SW480 (cell line): ENCODE measurements at places on chromosomes 6 and 20.
A peak's percentile ranks its signal among the peaks of the same experiment; 100 is the strongest.

DNA sequence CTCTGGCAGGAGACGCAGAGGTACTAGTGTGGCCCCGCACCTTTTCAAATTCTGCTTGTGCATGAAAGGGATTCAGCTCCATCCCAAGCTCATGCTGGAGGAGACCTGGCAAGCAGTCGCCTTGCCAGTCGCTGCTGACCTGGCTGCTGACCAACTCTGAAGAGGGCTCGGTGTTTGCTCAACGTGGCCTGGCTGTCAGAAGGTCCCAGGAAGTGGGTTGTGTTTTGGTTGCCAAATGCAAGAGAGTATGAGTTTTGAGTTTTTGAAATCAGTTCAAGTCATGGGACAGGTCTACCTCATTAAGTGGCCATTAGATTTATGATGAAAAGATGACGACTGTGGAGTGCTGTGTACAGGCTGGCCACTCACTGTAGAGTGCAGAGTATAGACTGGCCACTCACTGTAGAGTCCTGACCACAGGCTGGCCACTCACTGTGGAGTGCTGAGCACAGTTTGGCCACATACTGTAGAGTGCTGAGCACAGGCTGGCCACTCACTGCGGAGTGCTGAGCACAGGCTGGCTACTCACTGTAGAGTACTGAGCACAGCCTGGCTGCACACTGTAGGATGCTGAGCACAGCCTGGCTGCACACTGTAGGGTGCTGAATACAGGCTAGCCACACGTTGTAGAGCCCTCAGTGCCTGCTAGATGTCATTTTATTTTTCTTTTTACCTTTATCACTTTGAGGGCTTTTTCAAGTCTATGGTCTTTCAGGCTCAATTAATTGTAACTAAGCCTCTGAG lies 193.9 kb downstream of the ZNF217 start:
- peak; percentile 18 for DNase-seq

GRCh38 chr20:44038681-44039123 lies 124.0 kb downstream of the TOX2 start:
- DNase-seq: no peak

- no peak for DNase-seq
Observed at GRCh38 chr20:32344835-32345506, 13.2 kb upstream of the ASXL1 start.

- DNase-seq: no peak
Observed at GRCh38 chr20:60104993-60105803, 147.0 kb downstream of the CDH26 start.

DNA sequence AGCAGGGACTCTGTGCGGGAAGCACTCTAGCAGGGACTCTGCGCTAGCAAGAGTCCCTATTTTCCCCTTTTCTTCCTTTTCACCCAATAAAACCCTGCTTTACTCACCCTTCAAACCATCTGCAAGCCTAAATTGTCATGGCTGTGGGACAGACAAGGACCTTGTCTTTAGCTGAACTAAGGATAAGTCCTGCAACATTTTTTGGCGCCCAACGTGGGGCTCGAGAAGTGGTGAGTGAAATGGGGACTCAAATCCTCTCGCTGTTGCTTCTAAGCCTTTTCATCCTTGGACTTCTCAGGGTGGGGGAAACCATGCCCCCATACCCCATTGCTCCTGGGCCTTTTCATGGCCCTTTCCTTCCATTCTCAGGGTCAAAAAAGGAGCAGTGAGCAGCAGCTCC lies 46.4 kb downstream of the IMPG1 start:
- no peak for DNase-seq

DNA sequence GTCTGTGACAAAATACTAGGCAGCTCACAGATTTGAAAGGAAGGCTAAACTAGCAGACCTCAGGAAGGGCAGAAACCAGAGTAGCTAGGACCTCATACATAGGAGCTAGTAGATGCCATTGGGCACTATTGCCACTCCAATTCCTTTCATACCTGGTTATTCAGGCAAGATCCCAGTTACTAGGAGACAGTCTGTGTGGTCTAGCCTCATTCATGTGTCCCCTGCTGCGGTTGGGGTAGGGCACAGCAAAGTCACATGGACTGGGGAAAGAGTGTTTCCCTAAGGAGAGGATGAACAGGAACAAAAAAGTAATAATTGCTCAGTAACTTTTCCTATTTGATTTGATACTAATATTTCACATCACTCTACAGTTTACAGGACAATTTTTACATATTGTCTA lies 204.6 kb upstream of the HEY2 start:
- peak; percentile 53 for DNase-seq

GRCh38 chr20:1568163-1568490 lies 10.6 kb upstream of the SIRPD start:
- DNase-seq: no peak

GRCh38 chr6:64717281-64717680 lies 989.7 kb downstream of the EYS start:
- DNase-seq: no peak

- no peak for DNase-seq
Observed at GRCh38 chr20:1309439-1309847, 19.5 kb downstream of the SDCBP2 start.

DNA sequence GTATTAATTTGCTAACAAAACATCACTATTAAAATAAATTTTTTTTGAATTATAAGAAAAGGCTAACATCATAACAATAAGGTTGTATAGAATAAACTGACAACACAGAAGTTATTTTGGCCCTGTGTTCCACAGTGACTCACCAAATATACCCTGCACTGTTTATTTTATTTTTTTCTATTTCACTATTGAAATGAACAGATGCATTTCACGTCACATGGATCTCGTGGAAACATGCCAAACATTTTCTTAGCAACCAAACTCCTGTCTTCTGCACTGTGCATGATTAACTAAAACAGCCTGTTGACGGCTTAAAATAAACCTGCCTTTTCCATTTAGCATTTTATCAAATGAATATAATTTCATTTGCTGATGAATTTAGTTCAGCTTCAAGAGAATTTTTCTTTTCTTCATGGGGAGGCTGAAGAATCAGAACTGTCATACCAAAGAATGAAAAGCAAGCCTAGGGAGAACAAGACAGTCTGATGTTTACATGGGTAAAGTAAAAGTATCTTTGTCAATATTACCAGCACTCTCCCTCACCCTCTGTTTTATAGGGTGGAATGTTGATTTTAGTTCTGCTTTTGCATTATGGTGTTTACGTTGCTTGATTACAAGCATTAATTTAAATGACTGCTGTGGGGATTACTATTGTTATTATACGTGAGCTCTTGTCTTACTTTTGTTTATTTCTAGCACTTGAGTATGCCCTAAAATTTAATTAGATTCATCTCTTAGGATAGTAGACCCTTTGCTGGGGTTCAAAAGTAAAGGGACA lies 115.3 kb downstream of the LCA5 start:
- no peak for DNase-seq

DNA sequence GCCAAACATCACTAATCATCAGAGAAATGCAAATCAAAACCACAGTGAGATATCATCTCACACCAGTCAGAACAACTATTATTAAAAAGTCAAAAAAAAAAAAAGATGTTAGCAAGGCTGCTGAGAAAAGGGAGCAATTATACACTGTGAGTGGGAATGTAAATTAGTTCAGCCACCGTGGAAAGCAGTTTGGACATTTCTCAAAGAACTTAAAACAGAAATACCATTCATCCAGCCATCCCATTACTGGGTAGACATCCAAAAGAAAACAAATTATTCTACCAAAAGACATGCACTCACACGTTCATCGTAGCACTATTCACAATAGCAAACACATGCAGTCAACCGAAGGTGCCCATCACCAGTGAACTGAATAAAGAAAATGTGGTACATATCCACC lies 213.9 kb downstream of the TTLL2 start:
- no peak for DNase-seq

DNA sequence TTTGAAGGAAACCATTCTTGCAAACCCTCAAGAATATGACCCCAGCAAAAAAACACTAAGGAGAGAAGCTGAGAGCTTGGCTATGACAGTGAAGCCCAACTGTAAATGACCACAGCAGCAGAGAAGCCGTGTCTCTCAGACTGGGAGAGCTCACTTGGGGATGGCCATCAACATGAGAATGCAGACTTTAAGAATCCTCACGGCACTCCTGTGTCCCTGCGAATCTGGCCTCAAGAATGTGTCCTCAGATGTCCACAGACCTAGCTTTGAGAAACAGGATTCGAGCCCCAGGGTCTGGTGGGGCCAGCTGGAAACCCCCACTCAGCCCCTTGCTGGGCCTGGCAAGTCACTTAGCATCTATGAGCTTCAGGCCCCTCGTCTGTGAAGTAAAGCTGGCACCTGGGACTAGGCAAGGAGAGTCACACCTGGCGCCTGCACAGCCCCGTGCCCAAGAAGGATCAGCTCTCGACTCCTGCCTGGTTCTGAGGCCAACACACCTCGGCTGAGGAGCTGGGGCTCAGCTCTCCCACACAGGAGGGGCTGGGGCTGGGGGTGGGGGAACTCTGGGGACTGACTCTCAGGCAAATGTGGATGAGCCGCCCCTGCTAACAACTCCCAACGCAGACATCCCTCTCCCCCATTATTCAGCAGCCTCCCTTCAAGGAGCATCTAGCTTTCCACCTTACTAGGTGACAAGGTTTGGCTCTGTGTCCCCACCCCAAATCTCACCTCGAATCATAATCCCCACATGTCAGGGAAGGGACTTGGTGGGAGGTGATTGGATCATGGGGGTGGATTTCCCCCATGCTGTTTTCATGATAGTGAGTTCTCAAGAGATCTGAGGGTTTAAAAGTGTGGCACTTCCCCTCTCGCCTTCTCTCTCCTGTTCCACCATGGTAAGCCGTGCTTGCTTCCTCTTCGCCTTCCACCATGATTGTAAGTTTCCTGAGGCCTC lies 97.7 kb downstream of the GRM4 start:
- no peak for DNase-seq

DNA sequence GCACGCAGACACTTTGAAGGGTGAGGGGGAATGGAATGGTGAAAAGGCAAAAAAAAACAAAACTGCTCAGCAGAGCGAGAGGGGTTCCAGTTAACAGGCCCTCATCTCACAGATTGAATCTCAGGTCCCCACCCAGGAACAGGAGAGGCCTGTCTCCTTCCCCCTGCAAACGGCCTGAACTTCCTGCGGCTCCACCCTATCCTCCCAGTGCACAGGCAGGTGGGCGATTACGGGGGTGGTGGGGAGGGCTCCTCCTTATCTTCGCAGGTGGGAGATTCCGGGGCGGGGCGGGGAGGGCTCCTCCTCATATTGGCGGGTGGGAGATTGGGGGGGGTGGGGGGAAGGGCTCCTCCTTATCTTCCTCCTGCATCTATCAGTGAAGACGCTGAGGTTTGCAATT lies 129.0 kb downstream of the SOX4 start:
- DNase-seq: no peak

DNA sequence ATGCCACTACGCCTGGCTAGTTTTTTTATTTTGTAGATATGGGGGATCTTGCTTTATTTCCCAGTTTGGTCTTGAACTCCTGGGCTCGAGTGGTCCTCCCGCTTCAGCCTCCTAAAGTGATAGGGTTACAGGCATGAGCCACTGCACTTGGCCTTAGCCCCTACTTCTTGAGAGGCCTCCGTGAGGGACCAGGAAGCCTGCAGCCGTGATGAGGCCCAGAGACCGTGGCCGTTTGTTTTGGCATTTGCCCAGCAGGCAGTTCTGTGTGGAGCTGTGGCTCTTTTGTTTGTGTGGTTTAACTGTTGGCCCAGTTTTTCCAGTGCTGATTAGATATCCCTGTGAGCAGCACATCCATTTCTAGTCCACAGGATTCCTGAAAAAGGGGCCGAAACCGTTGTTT lies 39.8 kb downstream of the SRSF3 start:
- DNase-seq: no peak

DNA sequence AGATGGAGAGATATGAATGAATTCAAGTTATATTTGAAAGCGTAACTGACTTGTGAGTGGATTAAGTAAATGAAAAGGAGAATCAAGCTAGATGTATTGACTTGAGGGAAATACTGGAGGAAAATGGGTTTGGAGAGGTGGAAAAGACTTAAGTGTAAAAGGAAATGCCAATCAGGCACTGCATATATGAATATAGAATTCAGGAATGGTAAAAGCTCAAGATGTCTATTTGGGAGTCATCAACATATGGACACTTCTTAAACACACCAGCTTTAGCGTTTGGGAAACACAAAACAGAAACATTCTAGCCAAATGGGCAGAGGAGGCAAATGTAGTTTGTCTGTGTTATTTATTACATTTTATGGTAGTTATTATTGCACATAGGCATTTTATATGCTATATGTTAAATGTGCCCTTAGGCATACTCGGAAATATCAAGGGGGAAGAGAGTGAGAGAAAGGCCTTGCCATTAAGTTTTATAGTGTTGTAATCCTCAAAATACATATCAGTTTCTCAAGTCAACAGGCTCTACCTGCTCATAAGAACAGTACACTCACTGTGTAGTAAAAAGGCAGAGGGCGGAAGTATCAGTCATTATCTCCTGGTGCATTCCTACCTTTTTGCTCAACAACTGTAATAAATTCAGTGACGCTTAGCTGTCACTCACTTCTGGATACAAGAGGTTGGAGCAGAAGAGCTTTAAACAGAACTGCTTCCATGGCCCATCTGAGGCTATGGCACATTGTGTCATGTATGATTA lies 33.7 kb upstream of the ME1 start:
- no peak for DNase-seq

- DNase-seq: no peak
Observed at GRCh38 chr6:3391902-3392458, 64.9 kb downstream of the SLC22A23 start.

GRCh38 chr20:51265361-51265760 lies 242.5 kb upstream of the KCNG1 start:
- no peak for DNase-seq

- no peak for DNase-seq
Observed at GRCh38 chr20:62331347-62331746, 28.6 kb downstream of the ADRM1 start.

DNA sequence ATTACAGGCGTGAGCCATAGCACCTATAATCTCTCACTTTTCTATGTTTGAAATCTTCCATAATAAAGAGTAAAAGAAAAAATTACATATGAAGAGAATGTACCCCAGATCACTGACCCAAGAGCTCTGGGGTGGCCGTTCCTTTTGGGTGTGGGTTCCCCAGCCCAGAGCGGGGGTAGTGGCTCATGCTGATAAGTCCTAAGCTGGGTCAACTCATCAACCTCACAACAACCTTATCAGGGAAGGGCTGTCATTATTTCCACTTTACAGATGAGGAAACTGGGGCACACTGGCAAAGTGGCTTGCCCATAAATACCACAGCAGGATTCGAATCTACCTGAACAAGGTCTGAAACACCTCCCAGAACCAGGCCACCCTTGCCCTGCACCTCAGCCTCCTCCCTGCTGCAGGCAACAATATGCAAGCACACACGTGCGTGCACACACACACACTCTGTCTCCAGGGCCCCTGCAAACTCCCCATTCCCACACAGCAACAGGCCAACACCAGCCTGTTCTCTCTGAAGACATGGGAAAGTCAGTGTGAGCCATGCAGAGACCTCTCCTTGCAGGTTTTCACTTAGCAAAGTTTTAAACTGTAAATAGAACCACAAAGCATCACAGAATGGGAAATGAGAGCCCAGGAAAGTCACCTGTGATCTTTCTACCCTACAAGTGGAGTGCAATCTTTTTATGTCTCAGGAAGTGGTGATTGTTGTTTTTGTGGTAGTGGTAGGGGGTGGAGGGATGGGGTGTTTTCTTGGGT lies 27.7 kb downstream of the BFSP1 start:
- DNase-seq: no peak

GRCh38 chr6:76509397-76509796 lies 436.9 kb upstream of the IMPG1 start:
- DNase-seq: no peak
